Hematopoietic multipotent progenitor cell treated with erythropoietin and hydrocortisone succinate and interleukin-3 and kit ligand, for 17 days (in vitro differentiated cells): ENCODE measurements at places on chromosomes 11 and 22.

- no peak for DNase-seq
Measured at GRCh38 chr11:132334769-132335280, 964.4 kb downstream of the NTM start.

GRCh38 chr11:70472240-70472639 lies 73.9 kb downstream of the CTTN start:
- no peak for DNase-seq

GRCh38 chr11:9858822-9859221 lies 194.9 kb downstream of the SWAP70 start:
- DNase-seq = no peak

GRCh38 chr11:73228268-73229134 lies 10.4 kb downstream of the P2RY2 start:
- DNase-seq = no peak

GRCh38 chr22:43191831-43192230 lies 4.9 kb upstream of the TTLL12 start:
- no peak for DNase-seq

GRCh38 chr11:86722006-86722405 lies 49.6 kb upstream of the ME3 start:
- DNase-seq = no peak

- no peak for DNase-seq
Measured at GRCh38 chr11:6717426-6717825, 34.3 kb upstream of the MRPL17 start.

- DNase-seq = no peak
Measured at GRCh38 chr11:44529895-44530412, 35.5 kb upstream of the CD82 start.

DNA sequence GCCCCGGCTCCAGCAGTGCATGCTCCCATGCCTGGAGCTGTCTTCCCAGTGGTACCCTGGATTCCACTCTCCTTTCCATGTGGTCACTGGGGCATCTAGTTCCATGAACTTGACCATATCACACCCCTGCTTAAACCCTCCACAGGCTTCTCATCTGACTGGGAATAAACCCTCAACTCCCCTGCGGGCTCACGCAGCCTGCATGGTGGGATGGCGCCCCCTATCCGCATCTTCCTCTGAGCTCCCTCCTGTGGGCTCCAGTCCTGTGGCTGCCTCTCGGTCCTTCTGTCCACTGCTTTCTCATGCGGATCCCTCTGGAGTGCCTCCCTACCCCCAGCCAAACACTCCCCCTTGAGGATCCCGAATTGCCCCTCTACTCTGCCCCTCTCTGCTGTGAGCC lies 41.4 kb upstream of the TTLL12 start:
- DNase-seq = peak; percentile 25

DNA sequence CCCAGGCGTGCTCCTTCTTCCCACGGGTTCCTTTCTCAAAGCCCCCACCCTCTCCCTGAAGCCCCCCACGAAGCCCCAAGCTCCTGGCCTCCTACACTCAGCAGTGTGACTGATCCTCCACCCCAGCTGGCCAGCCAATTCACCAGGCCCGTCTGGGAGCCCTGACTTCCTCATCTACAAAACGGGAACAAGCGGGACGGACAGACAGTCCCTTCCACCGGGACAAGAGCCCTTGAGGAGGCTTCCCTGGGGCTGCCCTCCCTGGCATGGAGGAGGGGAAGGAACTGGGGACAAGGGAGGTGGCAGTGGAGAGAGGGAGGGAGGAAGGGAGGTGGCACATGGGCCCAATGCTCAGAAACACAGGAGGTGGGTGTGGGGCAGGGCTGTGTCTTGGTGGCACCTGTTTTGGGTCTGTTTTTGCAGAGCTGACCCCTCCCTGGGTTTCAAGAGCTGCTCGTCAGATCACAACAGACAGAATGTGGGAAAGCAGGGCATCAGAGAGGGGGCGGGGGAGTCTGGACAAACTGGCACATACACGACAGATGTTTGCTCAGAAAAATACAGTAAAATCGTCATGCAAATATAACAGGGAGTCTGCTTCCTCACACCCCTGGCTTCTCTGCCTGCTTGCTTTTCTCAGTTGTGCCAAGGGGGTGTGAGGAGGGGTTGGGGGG lies 56.8 kb downstream of the ELFN2 start:
- DNase-seq = no peak

GRCh38 chr11:47002390-47002789 lies 65.8 kb downstream of the CSTPP1 start:
- no peak for DNase-seq

- no peak for DNase-seq
Measured at GRCh38 chr11:116275635-116276034, 497.2 kb downstream of the BUD13 start.

DNA sequence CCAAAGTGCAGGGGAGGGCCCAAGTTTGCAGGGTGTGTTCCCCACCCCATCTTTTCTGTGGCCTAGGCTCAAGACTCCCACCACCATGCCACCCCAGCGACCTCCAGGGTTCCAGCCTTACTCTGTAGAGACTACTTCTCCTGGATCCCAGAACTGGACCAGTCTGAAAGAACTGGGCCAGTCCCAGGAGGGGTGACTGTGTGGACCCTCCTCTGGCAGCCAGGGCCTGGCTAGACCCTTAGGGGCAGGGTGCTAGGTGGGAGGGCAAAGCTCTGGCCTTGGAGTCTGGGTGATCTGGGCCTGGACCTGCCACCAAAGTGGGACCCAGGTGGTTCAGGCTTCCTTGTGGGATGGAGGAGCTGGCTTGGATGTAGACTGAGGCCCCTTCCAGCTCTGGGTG lies 41.8 kb upstream of the ACCSL start:
- DNase-seq = no peak

GRCh38 chr22:43485502-43486089 lies 73.8 kb downstream of the MPPED1 start:
- DNase-seq = no peak

DNA sequence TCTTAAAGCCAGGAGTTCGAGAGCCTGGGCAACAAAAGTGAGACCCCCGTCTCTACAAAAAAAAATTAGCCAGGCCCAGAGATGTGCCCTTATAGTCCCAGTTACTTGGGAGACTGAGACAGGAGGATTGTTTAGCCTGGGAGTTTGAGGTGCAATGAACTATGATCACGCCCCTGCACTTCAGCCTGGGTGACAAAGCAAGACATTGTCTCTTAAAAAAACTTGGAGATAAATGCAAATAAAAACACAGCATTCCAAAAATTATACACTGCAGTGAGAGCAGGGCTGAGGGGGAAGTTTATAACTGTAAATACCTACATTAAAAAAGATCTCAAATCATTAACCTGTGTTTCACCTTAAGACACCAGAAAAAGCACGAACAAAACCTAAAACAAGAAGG lies 22.1 kb downstream of the AP2A2 start:
- DNase-seq = no peak

- DNase-seq = no peak
Measured at GRCh38 chr11:119347242-119347641, 737 bp upstream of the MFRP start.

- DNase-seq = peak; percentile 21
Measured at GRCh38 chr22:30245985-30246813, at the start of gene LIF. Gene LIF, minus strand, starts transcription at chr22:30246759. Its CDS starts 64 bp downstream, at chr22:30246695.

DNA sequence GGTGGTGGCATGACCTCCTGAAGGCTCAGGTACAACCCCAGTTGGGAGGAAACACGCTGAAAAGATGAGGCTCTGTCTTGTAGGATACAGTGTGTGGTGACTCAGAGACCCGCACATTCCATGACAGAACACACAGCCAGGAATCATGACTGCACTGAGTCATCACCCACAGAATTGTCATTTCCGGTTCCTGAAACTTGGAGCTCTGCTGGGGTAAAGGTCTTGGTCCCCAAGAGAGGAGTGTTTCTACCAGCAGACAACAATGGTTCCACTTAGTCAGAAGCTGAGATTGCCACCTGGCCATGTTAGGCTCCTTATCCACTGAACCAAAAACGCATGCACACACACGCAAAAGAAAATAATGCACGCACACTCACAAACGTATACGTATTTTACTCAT lies 31.5 kb upstream of the CYB5R3 start:
- no peak for DNase-seq

DNA sequence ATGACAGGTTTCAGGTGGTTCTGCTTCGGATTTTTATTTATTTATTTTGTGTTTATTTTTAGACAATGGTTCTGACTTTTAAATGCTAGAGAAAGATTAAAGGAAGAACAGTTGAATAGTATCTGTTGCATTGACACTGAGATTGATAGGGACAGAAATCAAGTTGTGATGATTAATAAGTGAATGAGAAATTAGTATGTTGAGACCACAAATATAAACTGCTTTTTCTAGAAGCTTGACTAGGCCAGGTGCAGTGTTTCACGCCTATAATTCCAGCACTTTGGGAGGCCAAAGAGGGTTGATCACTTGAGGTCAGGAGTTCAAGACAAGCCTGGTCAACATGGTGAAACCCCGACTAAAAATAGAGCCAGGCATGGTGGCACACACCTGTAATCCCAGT lies 65.1 kb upstream of the TNRC6B start:
- DNase-seq = no peak

GRCh38 chr11:67576735-67577475 lies 6.7 kb upstream of the GSTP1 start:
- DNase-seq = no peak

GRCh38 chr11:127023991-127024390 lies 23.4 kb upstream of the KIRREL3 start:
- no peak for DNase-seq

- no peak for DNase-seq
Measured at GRCh38 chr11:127063241-127063640, 62.7 kb upstream of the KIRREL3 start.

GRCh38 chr11:45091563-45092403 lies 54.7 kb upstream of the PRDM11 start:
- DNase-seq = no peak

DNA sequence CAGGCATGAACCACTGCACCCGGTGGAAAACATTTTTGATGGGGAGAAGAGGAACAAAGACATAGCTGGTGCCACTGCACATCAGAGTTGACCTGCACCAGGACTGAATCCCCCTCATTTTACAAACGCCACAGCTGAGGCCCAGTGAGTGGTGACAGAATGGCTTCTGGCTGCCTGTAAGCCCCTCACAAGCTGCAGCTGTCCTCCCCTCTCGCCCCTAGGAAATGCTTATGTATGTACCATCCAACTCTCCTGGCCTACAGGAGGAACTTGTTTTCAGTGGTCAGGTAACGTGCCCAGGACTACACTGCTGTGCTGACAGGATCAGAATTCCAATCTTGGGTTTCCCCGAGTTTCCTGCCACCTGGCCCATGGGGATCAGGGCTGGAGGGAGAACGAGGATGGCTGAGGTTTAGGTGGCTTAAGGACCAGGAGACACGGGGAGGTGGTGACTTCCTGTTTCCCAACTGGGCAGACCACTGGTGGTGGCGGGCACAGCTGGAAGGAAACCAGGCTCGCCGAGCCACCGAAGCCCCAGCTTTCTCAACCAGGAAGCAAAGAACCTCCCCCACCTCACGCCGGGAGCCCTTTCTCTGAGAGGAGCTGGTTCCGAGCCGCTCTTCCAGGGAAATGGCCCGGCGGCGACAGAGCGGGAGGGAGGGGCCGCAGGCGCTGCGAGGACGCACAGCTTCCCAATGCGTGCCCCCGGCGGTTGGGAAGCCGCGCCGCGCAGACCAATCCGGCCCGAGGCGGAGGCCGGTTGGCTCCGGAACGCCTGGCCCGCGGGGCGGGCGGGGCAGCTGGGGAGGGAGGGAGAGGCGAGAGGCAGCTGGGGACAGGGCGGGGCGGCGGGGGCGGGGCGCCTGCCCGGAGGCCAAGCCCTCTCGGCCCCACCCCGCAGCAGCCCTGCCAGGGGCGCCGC lies 1.0 kb upstream of the LRFN4 start:
- DNase-seq = peak; percentile 91

GRCh38 chr22:30754971-30755758 lies 60.5 kb downstream of the OSBP2 start:
- DNase-seq = peak; percentile 76

DNA sequence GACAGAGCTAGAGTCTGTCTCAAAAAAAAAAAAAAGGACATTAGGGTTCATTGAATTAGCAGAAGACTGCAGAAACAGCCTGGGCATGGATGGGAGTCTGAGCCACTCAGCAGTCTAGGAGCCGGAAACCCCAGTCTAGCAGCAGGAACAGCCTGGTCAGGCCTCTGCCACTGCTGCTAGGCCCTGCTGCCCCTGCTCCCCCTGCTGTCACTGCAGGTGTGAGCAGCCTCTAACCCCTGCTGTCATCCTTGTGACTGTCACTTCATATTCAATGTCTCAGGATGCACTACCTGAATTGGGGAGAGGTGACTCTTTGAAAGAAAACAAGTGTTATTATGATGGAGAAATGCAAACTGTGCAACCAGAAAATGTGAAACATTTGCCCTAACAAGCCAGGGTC lies 7.0 kb upstream of the DDX17 start:
- peak; percentile 32 for DNase-seq

DNA sequence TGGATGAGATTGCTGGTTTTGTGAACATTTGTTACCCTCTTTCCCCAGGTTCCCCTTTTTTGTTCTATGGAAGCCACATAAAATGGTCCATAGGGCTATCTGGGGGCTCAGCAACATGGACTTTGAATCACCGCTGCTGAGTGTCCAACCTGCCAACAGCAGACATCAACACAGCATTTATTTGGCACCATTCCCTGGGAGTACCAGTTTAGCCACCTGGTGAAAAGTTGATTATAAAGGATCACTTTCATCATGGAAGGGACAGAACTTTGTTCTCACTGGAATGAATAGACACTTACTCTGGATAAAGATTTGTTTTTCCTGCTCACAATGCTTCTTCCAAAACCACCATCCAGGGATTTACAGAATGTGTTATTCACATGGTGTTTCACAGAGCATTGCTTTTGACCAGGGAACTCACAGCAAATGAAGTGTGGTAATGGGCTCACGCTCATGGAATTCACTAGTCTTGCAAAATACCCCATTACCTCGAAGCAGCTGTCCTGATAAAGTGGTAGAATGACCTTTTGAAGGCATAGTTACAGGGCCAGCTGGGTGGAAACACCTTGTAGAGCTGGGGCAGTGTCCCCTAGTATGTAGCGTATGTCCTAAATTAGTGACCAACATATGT lies 43.9 kb downstream of the ADM start:
- no peak for DNase-seq

DNA sequence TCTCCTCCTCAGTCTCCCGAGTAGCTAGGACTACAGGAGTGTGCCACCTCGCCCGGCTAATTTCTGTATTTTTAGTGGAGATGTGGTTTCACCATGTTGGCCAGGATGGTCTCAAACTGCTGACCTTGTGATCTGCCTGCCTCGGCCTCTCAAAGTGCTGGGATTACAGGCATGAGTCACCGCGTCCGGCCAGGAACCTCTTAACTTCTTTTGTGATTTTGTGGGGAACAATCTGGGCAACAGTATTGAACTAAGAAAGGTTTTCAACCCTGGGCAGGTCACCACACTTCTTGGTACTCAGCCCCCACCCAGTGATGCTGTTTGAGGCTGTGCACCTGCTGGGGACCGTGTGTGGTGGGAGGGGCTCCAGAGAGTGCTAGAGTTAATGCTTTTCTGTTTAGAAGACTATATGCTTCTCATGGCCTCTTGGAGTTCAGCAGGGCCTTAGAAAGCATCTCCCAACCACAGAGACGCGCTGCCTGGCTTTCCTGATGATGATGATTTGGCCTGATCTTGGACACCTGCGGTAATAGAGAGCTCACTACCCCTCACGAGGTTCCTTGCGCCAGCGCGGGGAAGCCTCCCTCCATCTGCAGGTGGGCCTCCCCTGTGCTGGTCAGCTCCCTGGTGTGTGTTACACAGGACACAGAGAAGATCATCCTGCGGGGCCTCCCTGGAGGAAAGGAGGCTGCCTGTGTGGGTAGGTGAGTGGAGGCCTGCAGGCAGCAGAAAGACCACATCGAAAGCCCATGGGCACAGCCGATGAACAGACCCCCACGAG lies 1.2 kb downstream of the DENND6B start:
- no peak for DNase-seq
